ENCODE measurements at places on chromosomes 2 and 18. TPM values are rescaled to one million over a fixed set of nuclear protein-coding genes. Genes with fewer than 3 reads are reported as not detected.

The POLE4 gene
- 187 TPM for total RNA-seq

The IL1A gene
- total RNA-seq: 0.23 TPM

The GDF7 gene
- total RNA-seq: 0.09 TPM

The BCL2 gene
- 0.53 TPM for total RNA-seq

The TUBB8B gene
- not detected for total RNA-seq

The SP140L gene
- 3.4 TPM for total RNA-seq

The IL36RN gene
- total RNA-seq: 0.21 TPM

The GPR39 gene
- 7.5 TPM for total RNA-seq

The ZFP36L2 gene
- 38.8 TPM for total RNA-seq

The ANKAR gene
- total RNA-seq: 1.7 TPM

The CNOT9 gene
- 43.4 TPM for total RNA-seq

The CCDC85A gene
- 0.26 TPM for total RNA-seq

The TNFRSF11A gene
- total RNA-seq: 9.5 TPM

The GCA gene
- 7.2 TPM for total RNA-seq

The ANKRD30BL gene
- not detected for total RNA-seq

The ANKRD62 gene
- not detected for total RNA-seq

The MYO1B gene
- total RNA-seq: 46.1 TPM

The FASTKD2 gene
- 31.9 TPM for total RNA-seq

The POTEJ gene
- not detected for total RNA-seq

The POTEI gene
- not detected for total RNA-seq

The MEMO1 gene
- 82.1 TPM for total RNA-seq

The KCNG2 gene
- not detected for total RNA-seq

The MAP3K19 gene
- not detected for total RNA-seq

The SIX2 gene
- 0.97 TPM for total RNA-seq

The SLC38A11 gene
- total RNA-seq: not detected

The COLEC11 gene
- 0.70 TPM for total RNA-seq

The RAB6D gene
- not detected for total RNA-seq

The RGPD4 gene
- total RNA-seq: not detected

The LPIN1 gene
- total RNA-seq: 10.2 TPM

The ABCG8 gene
- not detected for total RNA-seq

The DSEL gene
- total RNA-seq: 0.40 TPM

The ZSWIM2 gene
- not detected for total RNA-seq

The UGT1A4 gene
- 0.12 TPM for total RNA-seq

The NRBP1 gene
- total RNA-seq: 138 TPM

The GYPC gene
- total RNA-seq: not detected

The SEC11C gene
- 49.9 TPM for total RNA-seq

The EGR4 gene
- total RNA-seq: 0.28 TPM

The CASP8 gene
- 35.7 TPM for total RNA-seq

The ORC4 gene
- total RNA-seq: 32.8 TPM

The SULT1C4 gene
- not detected for total RNA-seq

The CXCR4 gene
- total RNA-seq: 0.76 TPM

The CYTIP gene
- total RNA-seq: not detected

The PAX3 gene
- not detected for total RNA-seq

The TP53I3 gene
- 275 TPM for total RNA-seq

The ST6GAL2 gene
- 16.1 TPM for total RNA-seq

The THADA gene
- total RNA-seq: 22.5 TPM

The ABHD1 gene
- 1.6 TPM for total RNA-seq

The ASNSD1 gene
- total RNA-seq: 35.3 TPM

The NDC80 gene
- total RNA-seq: 12.8 TPM

The ALK gene
- not detected for total RNA-seq

The IL1F10 gene
- total RNA-seq: not detected

The UGT1A10 gene
- not detected for total RNA-seq
